ENCODE measurements at places on chromosomes 7 and 10. TPM values are rescaled to one million over a fixed set of nuclear protein-coding genes. Genes with fewer than 3 reads are reported as not detected.

DNA sequence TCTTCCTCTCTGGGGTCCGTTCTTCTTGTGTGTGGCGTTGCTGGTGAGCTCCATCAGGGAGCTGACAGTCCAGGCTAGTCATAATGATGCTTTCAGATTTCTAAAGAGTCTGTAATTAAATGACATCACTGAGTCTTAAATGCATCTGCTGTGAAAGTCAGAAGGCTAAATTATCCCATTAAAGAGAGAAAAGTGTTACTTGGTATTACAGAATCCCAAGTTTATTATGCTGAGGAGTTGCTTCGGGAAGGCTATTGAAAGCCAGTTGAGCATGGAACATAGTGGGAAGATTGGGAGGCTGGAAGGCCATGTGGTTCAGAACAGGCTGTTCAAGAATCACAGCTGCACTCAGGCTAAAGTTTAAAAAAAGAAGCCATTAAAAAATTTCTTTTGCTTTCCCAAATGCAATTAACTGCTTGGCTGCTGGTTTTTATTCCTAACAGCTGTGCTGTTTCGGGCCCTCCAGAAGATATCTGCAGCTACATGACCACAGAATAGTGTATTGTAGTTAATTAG is 342.6 kb upstream of the LRGUK start:
- H3K36me3 ChIP-seq, result no peaks in the 10 kb centered on the region
- no peak for DNase-seq
- H3K27ac ChIP-seq, result no peak overlapping the region
- H3K4me1 ChIP-seq, result no peaks in the 10 kb centered on the region
- no peaks in the 10 kb centered on the region for H3K27me3 ChIP-seq

DNA sequence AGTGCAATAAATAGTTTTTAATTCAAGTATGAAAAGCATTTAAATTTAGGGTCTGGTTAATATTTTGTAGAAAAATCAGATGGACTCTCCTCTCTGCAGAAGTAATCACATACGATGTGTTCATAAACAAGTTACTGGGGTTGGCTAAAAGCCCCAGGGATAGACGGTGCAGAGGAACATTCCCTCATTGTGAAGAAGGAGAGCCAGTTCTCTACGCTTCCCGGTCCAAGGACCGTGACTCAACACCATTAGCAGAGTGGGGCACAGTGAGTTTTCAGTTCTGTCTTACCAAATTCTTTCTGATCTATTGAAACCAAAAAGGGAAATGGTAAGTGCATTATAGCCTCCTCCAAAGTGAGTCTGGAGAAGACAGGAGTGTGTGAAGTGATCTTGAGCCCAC is 327.8 kb downstream of the WDR37 start:
- DNase-seq, result no peak
- no peaks in the 10 kb centered on the region for H3K4me1 ChIP-seq
- no peak overlapping the region for H3K4me3 ChIP-seq

DNA sequence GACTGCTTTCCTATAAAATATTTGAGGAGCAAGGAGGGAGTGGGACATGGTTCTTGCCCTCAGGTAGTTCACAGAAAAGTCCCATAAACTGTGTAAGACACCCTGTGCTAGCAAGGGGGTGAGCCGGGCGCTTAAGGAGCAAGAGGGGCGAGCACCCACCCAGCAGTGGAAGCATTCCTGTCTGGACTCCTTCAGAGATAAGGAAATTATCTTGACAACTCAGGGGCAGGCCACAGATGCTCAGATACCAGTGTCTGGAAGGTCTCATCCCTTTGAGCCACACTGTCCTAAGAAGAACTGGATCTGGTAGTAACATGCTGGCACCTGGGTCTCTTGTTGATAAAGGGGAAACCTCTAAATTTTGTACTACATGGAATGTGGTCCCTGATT is 54.1 kb downstream of the DAGLB start:
- H3K4me1 ChIP-seq, result peaks cover 12% of the 10 kb centered on the region
- no peak overlapping the region for H3K27ac ChIP-seq
- H3K4me3 ChIP-seq, result no peak overlapping the region
- H3K36me3 ChIP-seq, result peaks cover 60% of the 10 kb centered on the region
- DNase-seq, result no peak
- no peaks in the 10 kb centered on the region for H3K27me3 ChIP-seq

DNA sequence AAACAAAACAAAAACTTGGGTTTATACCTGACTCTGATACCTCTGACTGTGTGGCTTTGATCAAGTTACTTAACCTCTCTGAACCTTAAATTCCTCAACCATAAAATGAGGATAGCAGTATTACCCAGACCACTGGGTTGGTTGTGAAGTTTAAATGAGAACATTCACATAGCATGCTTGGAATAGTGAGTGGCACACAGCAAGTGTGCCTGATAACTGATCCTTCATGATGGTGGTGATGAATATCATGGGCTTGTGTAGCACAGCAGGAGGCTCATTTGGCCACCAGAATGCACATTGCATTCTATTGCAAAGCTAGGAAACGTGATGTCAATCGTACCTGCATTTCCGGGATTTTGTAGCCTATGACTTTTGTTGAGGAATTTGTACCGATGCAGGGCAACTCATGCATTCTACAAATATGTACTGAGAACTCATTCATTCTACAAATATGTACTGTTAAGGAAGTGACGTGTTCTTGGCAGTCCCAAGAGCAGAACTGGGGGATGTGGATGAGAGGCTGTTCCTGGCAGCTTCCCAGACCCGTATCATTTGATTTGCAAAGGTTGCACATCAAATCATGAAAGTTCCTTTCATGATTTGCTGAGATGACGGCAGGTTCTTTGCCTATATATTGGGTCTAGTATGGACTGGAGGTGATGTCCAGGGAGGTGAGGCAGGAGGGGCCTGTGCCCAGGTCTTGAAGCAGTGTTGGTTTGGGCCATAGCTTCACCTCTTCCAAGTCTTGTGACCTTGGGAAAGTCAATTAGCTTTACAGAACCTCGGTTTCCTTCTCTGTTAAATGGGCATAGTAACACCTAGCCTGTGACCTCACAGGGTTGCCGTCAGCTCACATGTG is 94.6 kb upstream of the SMNDC1 start:
- peak; percentile 79 for DNase-seq
- peaks cover 44% of the 10 kb centered on the region for H3K4me1 ChIP-seq
- no peaks in the 10 kb centered on the region for H3K27me3 ChIP-seq
- H3K36me3 ChIP-seq, result no peaks in the 10 kb centered on the region
- no peak overlapping the region for H3K4me3 ChIP-seq

- H3K27ac ChIP-seq, result no peak overlapping the region
- no peaks in the 10 kb centered on the region for H3K36me3 ChIP-seq
- H3K4me1 ChIP-seq, result peaks cover 32% of the 10 kb centered on the region
- H3K27me3 ChIP-seq, result no peaks in the 10 kb centered on the region
- DNase-seq, result no peak
- H3K4me3 ChIP-seq, result peak overlapping the region; percentile 13
Observed at GRCh38 chr7:32905175-32905662, 13.7 kb upstream of the KBTBD2 start.

- peaks cover 1% of the 10 kb centered on the region for H3K27me3 ChIP-seq
- no peak overlapping the region for H3K4me3 ChIP-seq
- H3K27ac ChIP-seq, result no peak overlapping the region
- H3K36me3 ChIP-seq, result no peaks in the 10 kb centered on the region
- no peaks in the 10 kb centered on the region for H3K4me1 ChIP-seq
Observed at GRCh38 chr10:113528876-113529275, 24.0 kb upstream of the HABP2 start.

DNA sequence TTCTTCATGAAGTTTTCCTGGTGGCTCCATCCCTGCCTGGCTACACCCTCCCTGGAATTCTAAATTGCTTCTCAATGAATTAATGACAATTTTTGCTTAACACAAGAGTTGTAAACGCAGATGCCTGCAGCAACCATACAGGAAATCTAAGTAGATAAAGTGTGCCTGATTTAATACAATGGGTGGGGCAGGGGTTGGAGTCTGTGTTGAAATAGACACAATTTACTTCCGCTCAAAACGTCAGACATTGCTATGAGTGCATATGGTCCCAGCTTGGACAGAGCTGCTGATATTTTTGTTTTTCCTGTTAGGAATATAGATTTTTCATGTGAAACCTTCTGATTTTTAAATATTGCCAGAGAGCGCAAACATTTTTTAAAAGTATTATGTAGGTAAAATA is 1235.0 kb upstream of the SORCS1 start:
- no peaks in the 10 kb centered on the region for H3K36me3 ChIP-seq
- H3K27ac ChIP-seq, result no peak overlapping the region
- no peak overlapping the region for H3K4me3 ChIP-seq

GRCh38 chr10:132397036-132397541 is at the start of gene PWWP2B:
PWWP2B (plus strand) TSS chr10:132397200; CDS start chr10:132397227, 27 bp downstream.
- H3K27me3 ChIP-seq, result peaks cover 28% of the 10 kb centered on the region
- H3K4me3 ChIP-seq, result peak within 1 kb of the TSS; percentile 68
- no peaks in the 10 kb centered on the region for H3K36me3 ChIP-seq
- peaks cover 35% of the 10 kb centered on the region for H3K4me1 ChIP-seq
- H3K27ac ChIP-seq, result peak within 1 kb of the TSS; percentile 86

GRCh38 chr7:111274857-111275256 is 183.9 kb downstream of the LRRN3 start:
- no peaks in the 10 kb centered on the region for H3K4me1 ChIP-seq
- no peak overlapping the region for H3K4me3 ChIP-seq
- no peak overlapping the region for H3K27ac ChIP-seq
- no peak for DNase-seq
- H3K27me3 ChIP-seq, result no peaks in the 10 kb centered on the region
- no peaks in the 10 kb centered on the region for H3K36me3 ChIP-seq

- H3K36me3 ChIP-seq, result no peaks in the 10 kb centered on the region
- H3K4me3 ChIP-seq, result no peak overlapping the region
- no peaks in the 10 kb centered on the region for H3K27me3 ChIP-seq
- DNase-seq, result no peak
Observed at GRCh38 chr10:24882047-24882698, 70.2 kb downstream of the PRTFDC1 start.

- no peaks in the 10 kb centered on the region for H3K36me3 ChIP-seq
- no peak overlapping the region for H3K27ac ChIP-seq
- no peak overlapping the region for H3K4me3 ChIP-seq
- DNase-seq, result peak; percentile 8
- no peaks in the 10 kb centered on the region for H3K27me3 ChIP-seq
Observed at GRCh38 chr10:27908231-27908630, 90.6 kb downstream of the ODAD2 start.

GRCh38 chr7:28062197-28062991 is 118.2 kb downstream of the JAZF1 start:
- H3K27me3 ChIP-seq, result peaks cover 6% of the 10 kb centered on the region
- no peak overlapping the region for H3K27ac ChIP-seq
- H3K4me3 ChIP-seq, result no peak overlapping the region
- DNase-seq, result peak; percentile 40

The SNCG gene
- total RNA-seq, result not detected

DNA sequence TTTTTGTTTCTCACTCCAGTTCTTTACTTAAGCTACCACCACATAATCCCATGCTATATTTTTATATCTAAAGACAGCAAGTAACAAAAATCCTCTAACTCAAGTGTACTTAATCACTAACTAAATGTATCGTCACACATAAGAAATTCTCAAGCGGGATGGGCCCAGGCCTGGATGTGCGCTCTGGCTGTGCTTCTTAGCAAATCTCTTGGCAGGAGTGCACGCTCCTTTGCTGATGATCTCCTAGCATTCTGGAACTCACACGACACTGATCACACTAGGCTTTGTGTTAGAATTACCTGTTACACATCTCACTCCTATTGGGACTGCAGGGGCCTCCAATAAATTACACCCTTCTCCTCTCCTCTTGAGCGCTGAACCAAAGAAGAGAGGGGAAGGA is 46.7 kb upstream of the CALD1 start:
- peaks cover 9% of the 10 kb centered on the region for H3K27me3 ChIP-seq
- no peak overlapping the region for H3K4me3 ChIP-seq
- no peak overlapping the region for H3K27ac ChIP-seq
- no peaks in the 10 kb centered on the region for H3K4me1 ChIP-seq
- DNase-seq, result no peak
- no peaks in the 10 kb centered on the region for H3K36me3 ChIP-seq

DNA sequence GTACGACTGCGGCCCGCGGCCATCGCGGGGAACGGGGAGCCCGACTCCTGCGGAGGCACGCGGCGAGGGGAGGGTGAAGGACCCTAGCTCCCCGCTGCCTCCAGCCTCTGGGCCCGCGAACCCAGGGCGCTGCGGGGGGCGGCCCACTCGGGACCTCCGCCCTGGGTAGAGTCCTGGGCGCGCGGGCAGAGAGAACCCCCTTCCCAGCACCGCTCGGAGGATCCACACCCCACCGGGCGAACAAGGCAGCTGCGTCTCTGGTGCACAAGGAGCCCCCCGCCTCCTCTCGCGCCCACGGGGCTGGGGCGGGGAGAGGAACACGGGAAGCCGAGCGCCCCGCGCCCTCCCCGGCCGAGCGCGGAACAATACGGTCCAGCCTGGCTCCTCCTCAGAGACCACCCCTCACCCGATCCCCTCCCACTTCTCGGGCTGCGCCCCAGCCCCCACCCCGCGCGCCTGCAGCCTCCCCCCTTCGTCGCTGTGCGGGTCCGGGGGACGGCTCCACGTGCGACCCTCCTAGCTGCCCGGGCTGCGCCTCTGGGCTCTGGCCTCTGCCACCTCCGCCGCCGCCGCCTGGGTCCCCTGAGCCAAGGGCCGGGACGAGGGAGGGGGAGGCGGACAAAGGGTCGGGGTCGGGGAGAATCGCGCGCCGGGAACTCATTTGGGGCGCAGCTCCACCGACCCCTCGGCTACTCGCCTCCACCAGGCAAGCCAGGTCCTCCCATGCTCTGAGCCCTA is at the start of gene WDR86:
TSS of gene WDR86 (minus strand) at position 372 of the 738 bp plus-strand sequence. CDS start 449 bp downstream, outside the sequence.
- H3K36me3 ChIP-seq, result no peaks in the 10 kb centered on the region
- no peak within 1 kb of the TSS for H3K27ac ChIP-seq
- H3K27me3 ChIP-seq, result peaks cover 56% of the 10 kb centered on the region
- peak within 1 kb of the TSS; percentile 45 for H3K4me3 ChIP-seq

Data from HepG2 (cell line).